Posterior vena cava (tissue), 2 donors: ENCODE measurements at places on chromosomes 3 and 15. TPM values are rescaled to one million over a fixed set of nuclear protein-coding genes. Genes with fewer than 3 reads are reported as not detected.

DNA sequence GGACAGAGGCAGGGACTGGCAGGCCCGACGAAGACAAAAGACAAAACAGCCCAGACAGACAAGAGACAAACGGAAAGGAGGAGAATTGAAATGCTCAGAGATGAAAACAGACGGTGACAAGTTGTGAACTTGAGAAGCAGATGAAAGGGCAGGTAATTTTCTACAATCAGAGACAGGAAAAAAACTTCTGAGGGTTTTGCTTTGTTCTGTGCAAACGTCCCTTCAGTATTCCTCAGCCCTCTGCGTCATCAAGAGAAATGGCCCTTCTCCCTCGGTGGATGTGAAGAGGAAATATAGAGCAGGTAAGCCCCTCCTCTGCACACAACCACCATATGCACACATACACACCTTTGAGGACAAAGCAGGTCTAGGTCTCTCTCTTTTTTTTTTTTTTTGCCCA, 206.6 kb downstream of the UACA start:
- DNase-seq, result no peak

- no peak for DNase-seq
These were observed 500.0 kb upstream of the IL12A start for GRCh38 chr3:159488602-159489001.

RLBP1 gene
- not detected for total RNA-seq

DNA sequence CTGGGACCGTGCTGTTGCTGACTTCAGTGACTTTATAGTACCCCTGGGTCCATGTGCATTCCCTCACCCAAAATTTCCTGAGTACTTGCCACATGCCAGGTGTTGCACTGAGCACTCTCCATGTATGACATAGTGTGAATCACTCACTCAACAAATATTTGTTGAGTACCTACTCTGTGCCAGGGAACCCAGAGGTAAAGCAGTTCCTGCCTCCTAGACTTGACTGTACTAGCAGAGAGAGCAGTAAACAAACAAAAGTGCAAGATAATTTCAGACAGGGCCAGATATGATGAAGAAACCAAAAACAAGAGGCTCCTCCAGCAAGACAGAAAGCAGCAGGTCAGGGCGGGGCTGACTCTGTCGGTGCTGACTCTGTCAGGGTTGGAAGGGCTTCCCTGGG, 12.2 kb downstream of the TGM4 start:
- DNase-seq, result no peak

- DNase-seq, result peak; percentile 93
These were observed 3.2 kb downstream of the PTPRG start for GRCh38 chr3:61564395-61565059.

GRCh38 chr3:155701882-155702465, 42.9 kb downstream of the PLCH1 start:
- DNase-seq, result no peak

DNA sequence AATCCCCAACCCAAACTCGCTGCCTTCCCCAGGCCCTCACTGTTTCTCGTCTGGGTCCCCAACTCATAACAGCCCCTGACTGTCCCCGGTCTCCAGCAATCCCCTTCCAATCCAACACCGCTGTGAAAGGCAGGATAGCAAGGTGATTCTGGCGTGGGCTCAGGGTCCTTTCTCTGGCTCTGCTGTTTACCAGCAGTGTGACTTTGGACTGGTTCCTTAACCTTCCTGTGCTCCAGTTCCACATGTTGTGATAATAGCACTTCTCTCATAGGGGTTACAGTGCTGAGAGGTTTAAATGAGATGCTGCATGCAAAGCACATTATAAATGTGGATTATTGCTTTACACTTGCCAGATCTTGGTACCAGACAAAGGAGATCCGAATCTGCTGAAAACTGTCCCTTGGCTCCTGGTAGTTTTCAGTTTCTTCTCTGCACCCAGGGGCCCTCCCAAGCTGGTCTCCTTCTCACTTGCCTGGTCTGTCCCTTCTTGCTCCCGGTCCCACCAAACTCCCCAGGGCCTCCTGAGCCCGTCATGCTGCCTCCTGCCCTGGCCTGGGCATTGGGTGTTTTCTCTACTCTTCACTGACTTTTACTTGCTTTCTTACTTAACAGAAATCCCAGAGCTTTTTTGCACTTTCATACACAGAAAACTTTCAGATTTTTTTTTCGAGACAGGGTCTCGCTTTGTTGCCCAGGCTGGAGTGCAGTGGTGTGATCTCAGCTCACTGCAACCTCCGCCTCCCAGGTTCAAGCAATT, 26.8 kb upstream of the CYP11A1 start:
- DNase-seq, result no peak

DNA sequence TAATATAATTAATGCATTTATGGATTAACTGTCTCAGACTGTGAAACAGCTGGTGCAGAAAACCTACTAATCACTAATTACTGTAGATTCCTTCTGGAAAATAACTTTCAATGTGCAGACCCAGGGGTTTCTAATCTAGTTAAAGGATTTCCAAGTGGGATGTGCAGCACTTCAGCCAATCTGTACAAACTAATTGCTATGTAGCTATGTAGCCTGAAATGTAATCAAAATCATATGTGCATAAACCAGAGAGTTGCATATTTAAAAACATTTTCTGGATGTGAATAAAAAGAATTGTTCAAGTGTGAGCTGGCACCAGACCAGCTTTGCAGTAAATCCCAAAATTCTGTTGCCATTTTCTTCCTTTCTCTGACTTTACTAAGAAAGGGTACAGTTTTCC, 127.5 kb upstream of the CD96 start:
- no peak for DNase-seq
